ENCODE measurements at places on chromosomes 3 and 15. TPM values are rescaled to one million over a fixed set of nuclear protein-coding genes. Genes with fewer than 3 reads are reported as not detected.

The CPA3 gene
- total RNA-seq, result 12.3 TPM

The SKIL gene
- total RNA-seq, result 89.3 TPM

The PSMA4 gene
- total RNA-seq, result 110 TPM

The ISG20 gene
- total RNA-seq, result 4.6 TPM

The SLC12A1 gene
- 33.5 TPM for total RNA-seq

The INSYN1 gene
- total RNA-seq, result 9.6 TPM

The AGBL1 gene
- 4.8 TPM for total RNA-seq

The CD200 gene
- total RNA-seq, result 13.2 TPM

The PLCB2 gene
- 6.3 TPM for total RNA-seq

The FANCD2OS gene
- 1.7 TPM for total RNA-seq

The RUVBL1 gene
- total RNA-seq, result 29.4 TPM

The CCDC54 gene
- total RNA-seq, result 1.4 TPM

The GP9 gene
- 3.6 TPM for total RNA-seq

The APOD gene
- total RNA-seq, result not detected

The ZNF710 gene
- 9.4 TPM for total RNA-seq

The CCDC13 gene
- total RNA-seq, result not detected

The PLSCR1 gene
- total RNA-seq, result 42.4 TPM

The HMCES gene
- total RNA-seq, result 3.4 TPM

The AADACL2 gene
- total RNA-seq, result 8.7 TPM
